ENCODE measurements at places on chromosomes 13 and 19.

DNA sequence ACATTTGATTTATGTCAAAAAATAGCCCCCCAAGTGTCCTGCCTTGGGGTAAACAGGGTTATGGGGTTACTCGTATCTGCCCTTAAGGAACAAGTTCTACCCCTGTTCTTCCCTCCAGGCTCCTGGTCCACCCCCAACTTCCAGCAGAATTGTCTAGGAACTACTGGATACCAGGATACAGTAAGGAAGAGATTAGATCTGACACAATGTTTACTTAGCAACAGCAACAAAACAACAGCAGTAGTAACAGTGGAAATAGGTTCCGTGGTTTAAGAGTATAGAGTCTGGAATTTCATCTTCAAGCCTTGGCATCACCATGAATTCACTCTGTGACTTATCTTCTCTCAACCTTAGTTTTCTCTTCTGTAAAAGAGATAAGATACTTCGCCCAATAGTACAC is 1.7 kb upstream of the FAM98C start:
- DNase-seq: no peak

DNA sequence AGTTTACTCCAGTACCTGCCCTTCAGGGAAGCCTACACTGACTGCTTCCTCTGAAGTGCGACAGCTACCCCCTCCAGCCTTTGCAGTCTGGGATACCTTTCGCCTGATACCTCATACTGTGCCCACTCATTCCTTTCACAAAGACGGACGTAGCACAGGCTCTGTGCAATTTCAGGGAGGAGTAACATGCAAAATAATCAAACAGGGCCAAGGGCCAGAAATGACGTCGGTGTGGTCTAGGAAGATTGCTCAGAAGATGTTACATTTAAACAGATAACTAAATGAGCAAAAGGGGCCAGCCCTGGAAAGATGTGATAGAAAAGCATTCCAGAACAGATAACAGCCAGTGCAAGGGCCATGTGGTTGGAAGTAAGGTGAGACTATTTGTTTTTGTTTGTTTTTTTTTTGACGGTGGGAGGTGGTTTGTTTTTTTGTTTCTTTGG is 6.6 kb upstream of the DDX39A start:
- no peak for DNase-seq

DNA sequence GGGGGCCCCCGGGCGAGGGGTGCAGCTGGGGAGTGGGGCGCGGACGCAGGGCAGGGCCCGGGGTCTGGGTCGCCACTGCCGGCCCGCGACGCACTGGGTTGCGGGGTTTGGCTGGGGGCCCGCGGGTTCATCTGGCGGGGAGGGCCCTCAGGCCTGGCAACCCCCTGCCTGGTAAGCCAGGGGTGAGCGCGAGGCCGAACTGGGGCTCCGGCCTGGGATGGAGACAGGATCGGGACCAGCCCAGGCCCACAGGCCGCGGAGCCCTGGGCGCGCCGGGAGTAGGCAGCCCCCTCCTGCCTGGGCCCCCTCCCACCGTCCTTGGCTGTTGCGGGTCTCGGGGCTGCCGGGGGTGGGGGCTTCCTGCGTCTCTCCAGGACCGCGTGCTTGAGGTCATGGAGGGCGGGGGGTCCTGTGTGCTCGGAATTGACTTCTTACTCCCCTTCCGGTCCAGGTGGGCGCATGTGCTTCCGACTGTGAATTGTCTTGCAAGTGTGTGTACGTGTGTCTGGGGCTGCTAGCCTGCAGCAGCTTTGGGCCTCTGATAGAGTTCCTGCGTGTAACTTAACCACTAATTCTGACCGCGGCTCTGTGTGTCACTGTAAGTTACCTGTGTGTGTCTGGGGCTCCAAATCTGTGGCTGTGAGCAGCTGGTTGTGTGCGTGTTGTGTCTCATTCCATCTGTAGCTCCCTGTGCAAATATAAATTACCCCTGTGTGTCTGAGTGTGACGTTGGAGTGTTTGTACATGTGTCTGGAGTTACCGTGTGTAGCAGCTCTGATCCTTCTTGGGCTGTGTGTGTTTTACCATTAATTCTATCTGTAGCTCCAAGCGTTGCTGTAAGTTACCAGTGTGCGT is 751 bp downstream of the GRAMD1A start:
- DNase-seq: no peak

GRCh38 chr19:12090807-12091206 is 26.3 kb downstream of the ZNF844 start:
- DNase-seq: peak; percentile 58

- DNase-seq: no peak
Observed at GRCh38 chr13:79681069-79681468, 200.1 kb downstream of the NDFIP2 start.

DNA sequence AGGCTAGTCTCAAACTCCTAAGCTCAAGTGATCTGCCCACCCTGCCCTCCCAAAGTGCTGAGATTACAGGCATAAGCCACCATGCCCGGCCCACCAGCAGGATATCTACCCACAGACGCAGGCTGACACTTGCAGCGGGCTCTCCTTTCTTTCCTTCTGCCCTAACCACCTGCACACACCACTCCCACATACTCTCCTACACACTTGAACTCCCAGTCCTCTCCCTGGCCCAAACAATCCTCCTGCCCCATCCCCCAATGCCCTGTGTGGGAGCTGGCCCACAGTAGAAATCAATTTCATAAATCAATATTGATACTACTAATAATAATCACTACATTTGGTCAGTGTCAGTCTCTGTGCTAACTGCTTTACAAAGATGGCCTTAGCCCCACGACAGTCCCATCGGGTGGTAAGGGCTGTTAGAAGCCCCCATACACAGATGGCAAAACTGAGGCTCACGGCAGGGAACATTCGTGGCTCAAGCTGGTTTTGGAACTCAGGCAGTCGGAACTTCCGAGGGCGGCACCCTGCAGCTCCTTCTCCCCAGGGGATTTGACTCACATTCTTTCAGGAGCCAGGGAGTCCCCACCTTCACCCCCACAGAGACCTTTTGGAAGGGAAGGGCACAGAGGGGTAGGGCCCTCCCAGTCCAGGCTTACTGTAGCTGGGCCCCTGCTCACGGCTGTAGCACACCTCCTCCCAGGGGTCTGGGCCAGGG is 3.4 kb upstream of the DPF1 start:
- no peak for DNase-seq
